ENCODE measurements at places on chromosomes 16 and 17. TPM values are rescaled to one million over a fixed set of nuclear protein-coding genes. Genes with fewer than 3 reads are reported as not detected.

DNA sequence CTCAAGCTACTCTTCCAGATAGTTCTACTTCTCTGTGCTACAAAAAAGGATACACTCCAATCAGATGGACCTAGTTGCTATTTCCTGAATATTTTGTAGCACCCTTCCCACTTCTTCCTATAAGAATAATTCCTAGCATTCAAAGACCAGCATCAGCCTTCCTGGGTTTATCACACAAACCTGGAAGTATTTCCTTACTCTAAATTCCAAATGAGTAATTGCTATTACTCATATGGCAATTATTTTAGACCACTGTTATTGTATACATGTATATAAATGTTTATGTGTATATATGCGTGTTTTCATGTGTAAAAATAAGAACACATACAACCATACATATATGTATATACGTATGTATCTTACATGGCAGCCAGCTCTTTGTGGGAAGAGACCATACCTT lies 130.6 kb downstream of the MYO1D start:
- no peak for DNase-seq

GRCh38 chr17:18318771-18319450 lies 3.8 kb downstream of the SMCR8 start:
- no peak for DNase-seq

- DNase-seq: peak; percentile 93
Measured at GRCh38 chr17:4949321-4950074, 1.2 kb upstream of the PFN1 start.

GRCh38 chr17:57755480-57756070 lies 10.5 kb upstream of the CCDC182 start:
- no peak for DNase-seq

GRCh38 chr16:17556276-17557052 lies 85.7 kb upstream of the XYLT1 start:
- DNase-seq: no peak

DNA sequence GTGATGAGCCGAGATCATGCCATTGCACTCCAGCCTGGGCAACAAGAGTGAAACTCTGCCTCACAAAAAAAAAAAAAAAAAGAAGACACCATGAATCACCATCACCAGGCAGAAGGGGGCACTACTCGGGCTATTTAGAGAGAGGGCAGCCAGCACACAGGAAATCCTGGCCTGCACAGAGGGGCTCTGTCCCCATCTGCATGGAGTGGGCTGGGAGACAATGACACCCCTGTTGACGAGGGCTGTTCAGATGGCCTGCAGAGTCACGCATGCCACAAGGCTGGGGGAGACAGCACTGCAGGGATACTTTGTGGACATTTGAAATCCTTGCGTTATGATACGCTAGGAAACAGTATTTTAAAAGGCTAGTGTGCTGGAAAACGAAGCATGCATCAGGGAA lies 48.3 kb downstream of the CUEDC1 start:
- DNase-seq: no peak

- no peak for DNase-seq
Measured at GRCh38 chr17:31918701-31919128, 17.2 kb upstream of the UTP6 start.

DNA sequence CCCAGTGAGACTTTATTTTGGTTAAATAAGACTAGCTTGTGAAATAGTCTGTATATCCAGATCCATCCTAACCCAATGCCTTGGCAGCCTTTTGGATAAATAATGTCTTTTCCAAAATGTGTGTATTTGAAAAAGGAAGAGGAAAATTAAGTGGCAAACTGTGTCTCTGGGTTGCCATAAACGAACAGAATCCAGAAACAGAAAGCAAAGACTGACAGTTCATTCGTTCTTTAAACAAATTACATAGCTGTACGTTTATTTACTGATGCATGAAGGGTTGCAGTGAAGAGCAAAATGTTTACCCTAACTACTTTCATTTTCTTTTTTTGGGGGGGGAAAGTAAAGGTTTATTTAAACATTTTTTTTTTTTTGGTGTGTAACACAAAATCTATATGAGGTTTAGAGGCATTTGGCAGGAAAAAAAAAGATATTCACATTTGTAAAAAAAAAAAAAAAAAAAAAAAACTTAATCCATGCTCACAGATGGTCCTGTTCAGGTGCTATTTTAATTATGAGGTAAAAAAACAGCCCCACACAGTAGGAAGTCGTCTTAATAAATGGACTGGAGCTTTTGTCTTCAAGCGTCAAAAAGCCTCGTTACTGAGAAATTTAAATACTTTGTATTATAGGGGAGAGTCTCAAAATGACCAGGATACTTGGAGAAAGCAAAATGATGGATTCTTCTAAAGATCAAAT lies 245.9 kb downstream of the FTO start:
- no peak for DNase-seq

DNA sequence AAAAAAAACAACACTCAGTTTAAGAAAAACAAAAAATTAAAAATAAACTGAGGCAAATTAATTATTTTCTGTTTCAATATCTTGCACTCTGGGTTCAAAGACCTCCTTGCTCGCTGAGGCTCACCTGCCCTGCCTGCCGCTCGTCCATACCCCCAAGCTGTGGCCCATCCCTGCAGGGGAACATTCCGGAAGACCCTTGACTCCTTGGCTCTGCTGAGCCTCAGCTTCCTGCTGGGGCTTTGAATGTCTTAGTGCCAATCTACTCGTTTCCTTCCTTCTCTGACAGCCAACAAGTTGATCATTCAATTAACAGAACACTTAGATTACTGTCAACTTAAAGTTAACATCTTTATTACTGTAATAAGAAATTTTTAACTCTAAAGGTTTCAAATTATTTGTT lies 24.3 kb downstream of the G6PC1 start:
- DNase-seq: no peak

DNA sequence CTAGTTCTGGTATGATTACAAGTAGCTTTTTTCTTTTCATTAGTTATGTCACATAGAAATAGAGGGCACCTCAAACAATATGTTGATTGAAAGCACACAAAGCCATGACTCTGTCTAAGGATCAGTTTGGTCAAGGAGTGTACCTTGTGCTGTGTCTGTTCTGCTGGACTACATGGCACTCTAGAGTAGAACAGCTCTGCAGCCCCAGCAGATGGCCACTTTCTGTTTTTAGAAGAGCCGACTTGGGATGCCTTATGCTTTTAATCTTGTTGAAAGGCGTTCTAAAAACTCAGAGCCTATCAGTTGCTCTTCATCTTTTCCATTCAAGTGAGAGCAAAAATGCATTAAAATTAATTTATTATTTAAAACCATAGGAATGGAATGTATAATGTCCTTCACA lies 49.3 kb upstream of the CA10 start:
- no peak for DNase-seq

DNA sequence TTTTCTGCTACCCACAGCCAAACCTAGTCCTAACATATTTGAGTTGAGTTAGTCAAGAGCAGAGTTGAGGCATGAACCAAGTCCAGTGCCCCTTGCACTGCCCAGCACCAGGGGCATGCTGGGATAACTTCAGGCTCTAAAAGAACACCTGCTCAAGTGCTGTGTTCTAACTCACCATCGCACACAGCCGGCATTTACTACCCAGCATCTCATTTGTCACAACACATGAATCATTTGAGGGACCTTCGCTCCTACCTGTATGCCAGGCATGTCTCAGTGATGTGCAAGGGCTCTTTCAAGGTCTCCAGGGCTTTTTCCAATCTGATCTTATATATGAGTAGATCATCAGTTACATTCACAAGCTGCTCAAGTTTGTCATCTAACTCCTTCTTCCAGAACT lies 12.6 kb downstream of the TEKT1 start:
- no peak for DNase-seq

GRCh38 chr16:73042807-73043206 lies 5.1 kb downstream of the ZFHX3 start:
- DNase-seq: no peak

DNA sequence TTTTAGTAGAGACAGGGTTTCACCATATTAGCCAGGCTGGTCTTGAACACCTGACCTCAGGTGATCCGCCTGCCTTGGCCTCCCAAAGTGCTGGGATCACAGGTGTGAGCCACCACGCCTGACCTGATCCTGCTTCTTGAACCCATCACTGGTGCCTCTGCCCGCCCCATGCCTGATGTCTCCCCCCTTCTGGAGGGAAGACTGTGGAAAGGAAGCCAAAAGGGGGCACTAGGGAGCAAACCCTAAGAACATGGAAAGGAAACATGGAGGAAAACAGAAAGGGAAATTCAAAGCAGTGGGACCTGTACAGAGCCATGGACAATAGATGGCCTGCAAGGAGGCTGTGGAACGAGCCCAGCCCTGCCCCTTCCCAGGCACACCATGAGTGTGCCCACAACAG lies 31.1 kb upstream of the FASN start:
- no peak for DNase-seq

DNA sequence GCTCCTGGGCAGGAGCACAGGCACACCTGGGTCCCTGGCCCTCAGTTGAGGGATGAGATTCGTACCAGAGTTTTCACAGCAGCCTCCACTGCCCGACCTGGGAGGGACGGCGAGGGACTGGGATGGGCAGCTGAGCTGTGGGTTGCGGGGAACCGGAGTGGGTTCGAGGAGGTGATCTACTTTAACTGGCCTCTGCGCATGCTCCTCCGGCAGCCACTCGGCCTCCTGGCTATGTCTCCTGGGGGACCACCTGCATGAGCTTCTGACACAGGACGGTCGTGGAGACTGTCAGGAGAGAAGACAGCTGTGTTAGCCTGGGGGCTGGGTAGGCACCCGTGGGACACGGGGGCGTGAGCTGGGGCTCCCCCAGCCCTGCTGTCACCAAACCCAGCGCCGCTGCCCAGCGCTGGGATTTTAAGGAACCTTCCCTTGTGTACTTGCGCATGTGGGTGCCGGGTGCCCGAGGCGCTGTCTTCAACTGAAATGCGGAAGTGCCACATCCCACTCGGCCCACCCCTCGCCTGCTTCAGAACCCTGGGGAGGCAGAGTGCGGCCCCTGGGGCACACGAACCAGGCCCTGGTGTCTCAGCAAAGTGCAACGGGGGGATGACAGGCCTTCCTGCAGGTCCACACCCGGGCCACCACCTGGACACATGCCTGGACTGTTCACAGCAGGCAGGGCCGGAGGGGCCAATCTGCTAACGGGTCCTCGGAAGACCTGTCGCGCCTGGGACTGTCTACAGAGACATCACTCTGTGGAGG lies 36.4 kb downstream of the SLC7A5 start:
- no peak for DNase-seq

GRCh38 chr16:73172241-73172972 lies 124.5 kb upstream of the ZFHX3 start:
- no peak for DNase-seq

DNA sequence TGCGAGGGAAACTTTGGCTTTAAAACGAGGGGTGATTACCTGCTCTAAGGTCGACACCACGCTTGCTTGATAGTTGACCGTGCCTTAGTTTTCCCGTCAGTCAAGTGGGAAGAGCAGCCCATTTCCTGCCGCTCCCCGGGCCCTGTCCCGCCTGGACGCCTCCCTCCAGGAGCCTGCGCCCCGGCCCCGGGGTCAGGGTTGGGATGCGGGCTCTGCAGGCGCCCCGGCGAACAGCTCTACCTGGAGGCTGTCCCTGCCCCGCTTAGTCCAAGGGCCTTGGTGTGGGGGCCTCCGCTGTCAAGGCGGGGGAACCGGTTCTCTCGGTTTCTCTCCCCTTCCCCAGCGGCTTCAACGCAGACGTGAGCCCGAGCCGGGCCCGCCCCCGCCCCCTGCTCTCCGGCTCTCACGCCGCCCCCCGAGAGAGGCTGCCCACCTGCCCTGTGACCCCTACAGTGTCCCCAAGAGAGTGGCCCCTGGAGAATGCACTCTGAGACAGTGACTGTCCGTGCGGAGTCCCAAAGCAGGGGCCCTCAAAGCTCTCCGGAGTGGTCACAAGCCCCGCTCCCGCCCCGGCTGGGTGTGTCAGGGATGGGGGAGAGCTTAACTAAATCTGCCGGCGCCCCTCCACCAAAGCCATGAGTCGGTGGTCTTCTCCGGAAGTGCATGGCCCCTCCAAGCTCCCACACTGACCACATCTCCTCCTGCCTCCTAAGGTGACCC lies 117.4 kb upstream of the SMURF2 start:
- peak; percentile 83 for DNase-seq

DNA sequence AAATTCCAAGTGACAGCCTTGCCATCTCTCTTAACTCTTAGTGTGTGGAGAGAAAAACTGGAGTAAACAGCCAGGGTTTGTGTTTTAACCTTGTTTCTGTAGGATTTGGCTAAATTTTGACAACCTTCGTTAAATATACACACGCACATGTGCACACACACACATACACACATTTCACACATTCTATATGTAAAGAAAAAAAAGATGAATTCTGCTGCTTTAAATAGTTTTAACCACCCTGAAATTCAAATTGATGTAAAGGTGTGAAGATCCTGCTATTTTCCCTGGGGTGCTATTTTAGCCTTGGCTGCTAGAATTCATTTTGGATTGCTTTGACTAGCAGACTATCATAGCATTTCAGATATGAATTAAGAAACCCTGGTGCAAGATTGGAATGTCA lies 191.9 kb downstream of the FTO start:
- no peak for DNase-seq

DNA sequence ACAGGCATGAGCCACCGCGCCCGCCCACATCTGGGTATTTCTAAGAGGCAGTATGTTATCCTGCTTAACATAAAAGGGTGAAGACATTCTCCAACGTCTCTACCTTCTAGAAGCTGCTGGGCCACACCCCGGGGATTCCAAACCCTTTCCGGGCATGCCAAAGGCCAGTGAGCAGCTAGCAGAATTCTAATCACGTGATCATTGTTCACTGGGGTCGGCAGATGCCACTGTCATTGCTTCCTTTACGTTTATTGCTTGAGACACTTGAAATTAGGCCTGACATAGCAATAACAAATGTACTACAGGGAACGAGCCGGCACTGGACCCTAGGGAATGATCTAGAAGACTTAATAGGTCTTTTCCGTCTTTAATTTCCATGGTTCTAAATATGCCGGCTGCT lies 141.2 kb upstream of the ZFHX3 start:
- DNase-seq: no peak

Gene ENDOV
- 10.5 TPM for total RNA-seq

Gene ASIC2
- total RNA-seq: not detected

Gene OR3A3
- total RNA-seq: not detected

Gene TMED6
- 1.2 TPM for total RNA-seq

Gene LGALS9B
- not detected for total RNA-seq

Gene GAS2L2
- total RNA-seq: 1.2 TPM

Gene IRX3
- total RNA-seq: 1.4 TPM

Gene SULT1A2
- 2.5 TPM for total RNA-seq

Gene ORC6
- total RNA-seq: 1.1 TPM

Gene GPR139
- not detected for total RNA-seq

Gene NFAT5
- 48.3 TPM for total RNA-seq

Gene PRR35
- not detected for total RNA-seq

Gene MYOCD
- 4.5 TPM for total RNA-seq

Gene SALL1
- total RNA-seq: 0.45 TPM

Gene SRRM2
- total RNA-seq: 505 TPM

Data from mesenteric fat pad (tissue), 1 donor.